ENCODE measurements at places on chromosomes 2 and 18.
A peak's percentile ranks its signal among the peaks of the same experiment; 100 is the strongest.

- DNase-seq, result no peak
Observed at GRCh38 chr2:58030771-58031170, 15.8 kb upstream of the VRK2 start.

DNA sequence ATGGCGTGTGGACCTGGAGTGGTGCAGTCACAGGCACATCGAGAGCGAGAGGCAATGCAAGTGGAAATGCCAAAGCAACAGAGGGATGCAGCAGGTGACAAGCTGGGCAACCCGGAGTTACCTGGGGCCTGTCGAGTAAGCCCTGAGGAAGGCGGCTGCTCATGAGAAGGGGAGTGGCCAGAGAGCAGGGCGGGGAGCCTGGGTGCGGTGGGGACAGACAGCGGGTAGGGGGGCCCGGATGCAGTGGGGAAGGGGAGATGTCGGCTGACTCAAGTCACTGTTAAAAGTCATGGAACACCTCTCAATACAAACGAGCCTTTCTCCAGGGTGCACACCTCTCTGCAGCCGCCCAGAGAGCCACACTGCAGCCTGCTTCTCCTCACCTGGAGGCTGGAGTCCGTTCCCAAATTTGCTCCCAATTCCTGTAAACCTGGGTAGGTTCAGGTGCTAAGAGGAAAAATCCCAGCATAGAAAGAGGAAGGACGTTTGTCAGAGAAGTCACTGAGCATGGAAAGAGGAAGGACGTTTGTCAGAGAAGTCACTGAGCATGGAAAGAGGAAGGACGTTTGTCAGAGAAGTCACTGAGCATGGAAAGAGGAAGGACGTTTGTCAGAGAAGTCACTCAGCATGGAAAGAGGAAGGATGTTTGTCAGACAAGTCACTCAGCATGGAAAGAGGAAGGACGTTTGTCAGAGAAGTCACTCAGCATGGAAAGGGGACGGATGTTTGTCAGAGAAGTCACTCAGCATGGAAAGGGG lies 71.7 kb upstream of the TWIST2 start:
- DNase-seq, result peak; percentile 74

DNA sequence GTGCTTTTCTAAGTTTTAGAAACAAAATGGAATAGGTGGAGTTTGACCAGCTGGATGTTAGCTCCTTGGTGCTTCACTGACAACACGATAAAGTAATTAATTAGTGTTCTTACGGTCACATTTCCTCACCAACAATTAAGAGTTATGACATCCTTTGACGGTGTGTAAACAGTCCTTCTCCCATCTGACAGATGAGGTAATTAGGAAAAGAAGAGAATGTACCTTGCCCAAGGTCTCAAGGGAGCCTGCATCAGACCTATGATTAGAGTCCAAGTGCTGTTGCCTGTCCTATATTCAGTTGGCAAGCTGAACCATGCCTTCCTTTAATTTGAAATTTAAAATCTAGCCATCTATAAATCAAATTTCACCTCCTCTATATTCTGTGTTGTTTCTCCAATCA lies 48.3 kb upstream of the STK17B start:
- no peak for DNase-seq

DNA sequence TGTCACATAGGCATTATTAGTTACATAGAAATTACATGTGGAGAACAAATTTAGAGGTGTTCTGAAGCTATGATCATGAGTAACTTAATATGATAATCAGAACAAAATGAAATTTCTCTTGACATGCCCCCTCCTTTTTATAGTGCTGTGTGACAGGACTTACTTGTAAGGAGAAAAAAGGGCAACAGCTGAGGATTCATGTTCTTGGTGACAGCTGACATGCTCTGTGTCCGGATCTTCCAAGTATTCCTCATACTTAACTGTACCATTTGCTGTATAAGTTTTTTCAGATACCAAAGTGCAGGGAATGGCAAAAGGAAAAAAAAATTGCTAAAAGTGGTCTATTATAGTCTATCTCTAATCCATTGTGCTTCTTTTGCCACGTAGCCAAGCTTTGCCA lies 3.5 kb upstream of the MYL1 start:
- DNase-seq, result no peak

DNA sequence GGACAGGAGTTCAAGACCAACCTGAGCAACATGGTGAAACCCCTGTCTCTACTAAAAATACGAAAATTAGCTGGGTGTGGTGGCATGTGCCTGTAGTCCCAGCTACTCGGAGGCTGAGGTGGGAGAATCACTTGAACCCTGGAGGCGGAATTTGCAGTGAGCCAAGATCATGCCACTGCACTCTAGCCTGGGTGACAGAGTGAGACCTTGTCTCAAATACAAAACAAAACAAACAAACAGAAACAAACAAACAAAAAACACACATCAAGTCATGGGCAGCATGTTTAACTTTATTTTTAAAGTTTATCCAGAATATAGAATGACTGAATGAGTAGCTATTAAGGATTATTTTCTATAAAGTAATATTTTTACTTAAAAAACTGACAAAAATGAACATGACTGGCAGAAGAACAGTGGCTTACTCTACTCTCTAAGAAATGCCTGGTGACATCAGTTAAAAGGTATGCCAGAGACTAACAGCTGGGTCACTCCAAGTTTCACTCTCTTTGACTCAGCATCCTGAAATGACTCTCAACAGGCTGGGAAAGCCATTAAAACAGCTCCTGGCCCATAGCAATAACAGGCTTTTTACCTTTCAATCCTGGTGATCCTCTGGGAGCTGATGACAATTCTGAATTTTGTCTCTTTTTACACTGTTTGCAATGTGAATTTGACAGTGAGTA lies 281.6 kb upstream of the STON1 start:
- no peak for DNase-seq

DNA sequence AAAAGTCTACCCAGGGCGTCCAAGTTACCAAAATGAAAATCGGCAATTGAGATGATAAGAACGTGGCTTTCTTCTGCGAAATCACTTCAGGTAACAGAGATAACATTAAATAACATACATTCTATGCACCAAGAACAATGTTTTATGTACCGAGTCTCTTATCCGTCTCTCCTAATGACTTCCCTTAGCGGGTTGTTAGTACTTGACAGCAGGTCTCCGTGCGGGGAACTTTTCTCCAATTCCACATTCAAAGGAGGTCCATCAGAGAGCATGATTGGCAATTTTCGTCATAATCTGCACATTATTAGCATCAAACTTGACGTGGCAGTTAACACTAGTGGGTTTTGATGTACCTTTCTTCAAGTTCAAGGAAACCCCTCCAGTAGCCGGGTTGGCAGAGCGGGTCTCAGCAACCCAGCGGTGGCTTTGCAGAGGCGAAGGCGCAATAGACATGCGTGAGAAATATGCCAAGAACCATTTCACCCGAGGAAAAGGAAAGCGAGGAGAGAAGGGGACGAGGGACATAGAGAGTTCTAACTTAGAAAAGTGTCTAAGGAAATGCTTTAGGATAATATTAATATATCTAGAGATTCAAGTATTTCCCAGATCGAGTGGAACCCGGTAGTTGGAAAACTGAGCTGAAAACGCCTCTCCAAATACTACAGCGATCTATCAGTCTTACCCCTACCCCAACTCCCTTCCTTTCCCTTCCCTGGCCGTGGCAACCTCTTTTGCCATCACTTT lies 5.0 kb downstream of the EVX2 start:
- no peak for DNase-seq

DNA sequence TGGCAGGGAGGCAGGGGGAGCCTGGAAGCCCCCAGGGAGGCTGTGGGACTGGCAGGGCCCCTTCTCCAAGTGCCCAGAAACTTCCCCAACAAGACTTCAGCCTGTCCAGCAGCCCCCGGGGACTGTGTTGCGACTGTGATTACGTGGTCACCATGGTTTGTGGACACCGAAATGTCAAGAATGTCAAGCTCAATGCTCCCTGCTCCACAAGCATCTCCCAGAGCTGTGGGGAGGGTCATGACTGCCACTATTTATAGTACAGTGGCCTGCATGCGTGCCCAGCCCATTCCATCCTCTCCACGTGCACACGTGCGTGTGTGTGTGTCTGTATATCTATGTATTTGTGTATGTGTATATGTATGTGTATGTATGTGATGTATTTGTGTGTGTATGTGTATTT lies 93.8 kb upstream of the MBOAT2 start:
- no peak for DNase-seq

DNA sequence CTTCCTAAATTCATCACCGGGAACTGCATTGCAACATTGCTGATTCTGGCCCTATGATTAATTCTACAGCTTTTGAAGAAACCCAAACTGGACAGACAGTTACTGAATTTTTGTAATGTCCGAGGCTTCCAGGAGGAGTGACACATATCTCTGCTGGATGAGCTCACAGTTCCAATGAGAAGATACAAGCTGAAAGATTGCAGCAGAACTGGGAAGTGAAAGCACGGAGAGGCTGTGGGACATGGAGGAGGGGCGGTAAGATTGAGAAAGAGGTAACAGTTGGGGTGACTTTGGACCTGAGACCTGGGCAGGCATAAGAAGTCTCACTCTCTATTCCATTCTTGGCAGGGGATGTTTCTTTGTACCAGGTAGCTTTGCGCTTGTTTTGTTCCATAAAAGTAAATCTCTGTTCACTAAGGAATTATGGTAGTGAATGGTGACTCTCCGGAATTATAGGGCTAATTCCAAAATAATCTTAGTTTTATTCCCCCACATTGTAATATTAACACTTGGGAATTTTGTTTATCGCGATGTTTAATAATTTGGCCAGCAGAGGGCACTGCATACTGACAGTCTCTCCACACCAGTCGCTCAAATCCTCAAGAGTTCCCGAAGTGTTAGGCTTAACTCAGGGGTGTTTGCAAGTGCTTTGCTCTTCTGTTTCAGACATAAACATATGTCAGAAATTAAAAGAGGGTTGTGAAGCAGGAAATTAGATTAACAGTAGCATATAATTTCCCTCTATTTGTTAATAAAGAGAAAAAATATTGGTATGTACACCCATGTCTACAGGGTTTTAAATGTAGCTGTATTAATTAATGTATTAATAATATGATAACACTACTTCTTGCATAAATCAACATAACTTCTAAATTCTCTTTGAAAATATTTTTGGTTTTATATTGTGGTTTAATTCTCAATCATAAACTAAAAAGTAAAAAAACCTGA lies 201.4 kb downstream of the SOCS6 start:
- DNase-seq, result no peak

GRCh38 chr18:23970161-23971096 lies 44.1 kb upstream of the TTC39C start:
- peak; percentile 62 for DNase-seq

DNA sequence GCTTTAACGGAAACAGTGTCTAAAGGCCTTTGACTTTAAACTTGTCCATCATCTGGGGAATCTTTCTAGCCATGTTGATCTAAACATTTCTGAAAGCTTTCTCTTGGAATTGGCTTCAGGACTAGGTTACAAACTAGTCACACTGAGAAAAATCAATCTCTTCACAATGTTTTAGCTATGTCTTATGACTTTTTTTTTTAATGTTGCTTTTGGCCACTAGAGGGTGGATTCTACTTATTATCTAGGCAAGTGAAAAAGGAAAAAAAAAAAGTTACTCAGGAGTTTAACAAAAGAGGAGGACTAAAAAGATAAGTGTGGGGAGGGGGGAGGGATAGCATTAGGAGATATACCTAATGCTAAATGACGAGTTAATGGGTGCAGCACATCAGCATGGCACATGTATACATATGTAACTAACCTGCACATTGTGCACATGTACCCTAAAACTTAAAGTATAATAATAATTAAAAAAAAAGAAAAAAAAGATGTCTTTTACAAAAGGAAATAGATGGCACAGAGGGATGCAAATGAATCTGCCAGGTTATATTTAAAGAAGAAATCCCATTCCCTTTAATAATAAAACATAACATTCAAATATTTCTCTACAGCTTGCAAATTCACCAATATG lies 160.4 kb upstream of the PID1 start:
- no peak for DNase-seq

DNA sequence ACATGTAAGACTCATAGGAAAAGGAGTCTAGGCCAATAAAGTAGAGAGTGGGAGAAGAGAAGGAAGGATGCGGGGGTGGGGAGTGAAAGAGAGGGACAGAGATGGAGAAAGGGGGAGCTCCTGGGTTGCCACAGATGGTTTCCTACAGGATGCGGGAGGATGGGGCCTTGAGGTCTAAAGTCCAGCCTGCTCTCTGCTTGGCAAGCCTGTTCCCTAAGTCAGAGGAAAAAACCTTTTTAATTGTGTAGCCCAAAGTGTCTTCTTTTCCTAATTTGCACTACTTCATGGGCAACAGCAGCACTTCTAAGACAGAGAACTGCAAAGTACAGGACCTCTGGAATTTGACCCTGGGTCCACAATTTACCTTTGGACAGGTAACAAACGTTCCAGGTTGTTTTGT lies 1.4 kb upstream of the FAM110C start:
- no peak for DNase-seq

DNA sequence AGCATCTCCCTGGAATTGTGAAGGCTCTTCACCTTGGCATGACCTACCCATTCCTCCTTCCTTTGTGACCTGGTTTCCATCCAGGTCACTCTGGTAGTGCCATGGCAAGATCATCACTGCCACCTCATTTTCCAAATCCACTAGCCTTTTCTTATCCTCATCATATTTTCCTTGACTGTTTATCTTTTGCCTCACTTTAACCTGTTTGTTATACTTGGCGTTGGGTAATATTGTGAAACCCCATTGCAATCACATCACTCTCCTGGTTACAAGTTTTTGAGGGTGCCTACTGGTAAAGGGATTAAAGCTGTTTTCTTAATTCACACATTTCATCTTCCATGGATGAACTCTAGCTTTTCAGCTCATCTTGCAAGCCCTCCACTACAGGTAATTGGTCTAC lies 39.1 kb upstream of the IGFBP2 start:
- DNase-seq, result no peak

GRCh38 chr18:61890344-61890743 lies 2.5 kb downstream of the RNF152 start:
- no peak for DNase-seq

DNA sequence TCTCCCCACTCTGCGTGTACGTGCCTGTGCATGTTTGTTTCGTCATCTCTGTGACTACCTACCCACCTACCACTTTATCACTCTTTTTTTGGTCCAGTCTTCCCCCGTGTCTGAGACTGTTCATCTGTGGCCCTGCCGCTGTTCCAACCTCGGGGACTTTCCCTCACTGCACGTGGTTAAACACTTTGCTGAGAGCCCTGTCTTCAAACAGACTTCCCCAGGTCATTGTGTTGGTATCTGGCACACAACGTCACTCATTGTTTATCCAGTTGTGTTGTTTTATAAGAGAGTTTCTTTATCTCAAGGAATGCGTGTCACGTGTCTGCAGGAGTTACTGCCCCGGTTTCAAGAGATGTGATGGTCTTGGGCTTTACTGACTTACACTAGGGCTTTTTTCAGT lies 262.0 kb upstream of the RASGRP3 start:
- no peak for DNase-seq

DNA sequence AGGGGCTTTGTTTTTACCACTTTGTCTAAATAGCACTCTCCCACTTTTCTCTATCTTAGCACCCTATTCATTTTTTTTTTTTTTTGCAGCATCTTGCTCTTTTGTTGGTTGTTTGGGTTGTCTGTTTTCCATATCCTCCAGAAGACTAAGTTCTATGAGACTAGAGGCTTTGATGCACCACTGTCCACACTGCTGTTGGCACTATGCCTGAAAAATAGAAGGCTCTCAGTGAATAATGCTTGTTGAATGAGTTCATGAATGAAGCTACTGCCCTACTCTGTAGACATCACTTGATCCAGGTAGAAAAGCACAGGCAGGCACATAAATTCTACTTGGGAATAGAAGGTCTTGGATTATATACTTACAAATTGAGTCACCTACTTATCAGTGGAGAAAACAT lies 7.3 kb downstream of the IL1A start:
- no peak for DNase-seq
